Smooth muscle cell of the brain vasculature (primary cell): ENCODE measurements at places on chromosomes 5 and 9.

DNA sequence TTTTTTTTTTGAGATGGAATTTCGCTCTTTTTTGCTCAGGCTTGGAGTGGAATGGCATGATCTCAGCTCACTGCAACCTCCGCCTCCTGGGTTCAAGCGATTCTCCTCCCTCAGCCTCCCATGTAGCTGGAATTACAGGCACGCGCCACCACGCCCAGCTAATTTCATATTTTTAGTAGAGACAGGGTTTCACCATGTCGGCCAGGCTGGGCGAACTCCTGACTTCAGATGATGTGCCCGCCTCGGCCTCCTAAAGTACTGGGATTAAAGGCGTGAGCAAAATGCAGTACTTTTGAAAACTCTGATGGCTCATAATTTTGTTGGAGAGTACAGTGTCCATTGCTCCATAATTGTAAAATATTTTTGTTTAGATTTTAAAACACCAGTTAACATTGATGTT lies 52.6 kb downstream of the CCNH start:
- DNase-seq: no peak

- no peak for DNase-seq
Observed at GRCh38 chr9:14888875-14889274, 21.4 kb downstream of the FREM1 start.

DNA sequence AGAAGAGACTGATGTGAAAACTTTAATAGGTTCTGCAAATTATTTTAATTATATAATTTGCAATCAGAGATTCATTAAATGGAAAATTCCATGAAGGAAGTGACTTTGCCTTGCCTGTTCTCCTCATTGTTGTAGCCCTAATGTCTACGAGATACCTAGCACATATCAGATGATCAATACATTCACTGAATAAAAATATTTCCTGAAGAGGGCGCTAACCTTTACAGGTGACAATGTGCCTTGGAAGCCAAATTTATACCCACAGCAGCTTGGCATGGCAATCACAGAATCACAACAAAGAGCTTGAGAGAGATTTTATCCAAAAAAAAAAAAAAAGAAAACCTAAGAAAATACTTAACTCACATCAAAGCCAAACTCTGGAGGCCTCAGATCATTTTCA lies 17.4 kb downstream of the HAUS6 start:
- no peak for DNase-seq

GRCh38 chr5:147776989-147777388 lies 5.5 kb downstream of the JAKMIP2 start:
- DNase-seq: no peak

DNA sequence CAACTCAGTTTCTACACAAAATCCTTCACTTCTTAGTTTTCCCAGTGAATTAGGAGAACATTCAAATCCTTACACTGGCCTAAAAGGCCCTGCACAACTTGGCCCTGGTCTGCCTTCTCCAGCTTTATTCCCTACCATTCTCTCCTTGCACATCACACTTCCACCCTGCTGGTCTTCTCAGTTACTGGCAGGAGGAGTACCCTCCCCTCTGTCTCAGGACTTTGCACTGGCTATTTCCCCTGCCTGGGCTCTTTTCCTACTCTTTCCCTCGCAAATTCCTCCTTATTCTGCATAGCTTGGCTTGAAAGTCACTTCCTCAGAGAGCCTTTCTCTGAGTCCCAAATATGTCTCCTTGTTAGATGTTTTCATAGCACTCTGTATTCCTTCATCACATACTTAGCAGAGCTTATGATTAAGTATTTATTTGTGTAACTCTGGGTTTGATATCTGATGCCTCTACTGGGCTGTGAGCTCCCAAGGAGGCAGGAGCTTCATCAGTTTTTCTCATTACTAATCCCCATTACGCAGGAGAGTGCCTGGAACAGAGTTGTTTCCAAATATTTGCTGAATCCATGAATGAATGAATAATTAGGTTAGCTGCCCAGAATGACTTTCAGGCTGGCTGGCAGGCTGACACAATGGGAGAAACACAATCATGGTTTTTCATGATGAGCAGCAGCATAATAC lies 159.8 kb upstream of the KLF9 start:
- no peak for DNase-seq

- DNase-seq: no peak
Observed at GRCh38 chr9:133619791-133620190, 10.6 kb upstream of the FAM163B start.

- DNase-seq: no peak
Observed at GRCh38 chr5:17123010-17123409, 94.4 kb upstream of the BASP1 start.

GRCh38 chr9:105392531-105392930 lies 55.3 kb upstream of the FSD1L start:
- DNase-seq: no peak

DNA sequence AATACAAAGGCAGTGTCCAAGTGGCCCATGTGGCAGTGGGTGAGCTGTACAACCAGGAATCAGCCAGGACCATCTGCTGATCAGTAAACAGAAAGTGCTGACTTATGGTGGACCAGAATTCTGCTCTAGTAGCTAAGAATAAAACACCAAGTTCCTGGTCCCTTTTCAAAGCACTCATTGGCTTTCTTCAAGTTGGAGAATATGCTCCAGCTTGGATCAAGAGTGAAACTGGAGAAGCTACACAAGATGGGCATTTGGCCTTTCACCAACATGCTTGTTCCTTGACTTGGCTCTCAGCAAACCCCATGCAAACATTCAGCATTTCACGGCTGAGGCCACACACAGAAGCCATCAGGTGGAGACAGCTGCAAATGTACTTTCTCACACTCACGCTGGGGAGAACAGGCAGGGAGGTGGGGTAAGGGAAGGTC lies 32.1 kb downstream of the MARCHF3 start:
- no peak for DNase-seq

- peak; percentile 24 for DNase-seq
Observed at GRCh38 chr9:10268531-10269485, 344.0 kb downstream of the PTPRD start.

GRCh38 chr9:100729336-100729895 lies 151.5 kb downstream of the CAVIN4 start:
- no peak for DNase-seq
